ENCODE measurements at places on chromosomes 13 and 19. TPM values are rescaled to one million over a fixed set of nuclear protein-coding genes. Genes with fewer than 3 reads are reported as not detected.

DNA sequence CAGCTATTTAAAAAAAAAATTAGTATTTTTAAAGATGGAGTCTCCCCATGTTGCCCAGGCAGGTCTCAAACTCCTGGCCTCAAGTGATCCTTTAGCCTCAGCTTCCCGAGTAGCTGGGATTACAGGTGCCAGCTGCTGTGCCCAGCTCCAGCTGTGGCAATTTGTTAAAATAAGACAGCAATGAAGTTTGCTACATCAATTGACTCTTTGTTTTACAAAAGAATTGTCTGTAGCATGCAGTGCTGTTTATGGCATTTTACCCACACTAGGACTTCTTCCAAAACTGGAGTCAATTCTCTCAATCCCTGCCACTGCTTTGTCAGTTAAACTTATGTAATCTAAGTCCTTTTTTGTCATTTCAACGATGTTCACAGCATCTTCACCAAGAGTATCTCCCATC lies 49.3 kb downstream of the NDFIP2 start:
- DNase-seq = no peak

- no peak for DNase-seq
Measured at GRCh38 chr13:75299246-75299645, 182.7 kb downstream of the TBC1D4 start.

DNA sequence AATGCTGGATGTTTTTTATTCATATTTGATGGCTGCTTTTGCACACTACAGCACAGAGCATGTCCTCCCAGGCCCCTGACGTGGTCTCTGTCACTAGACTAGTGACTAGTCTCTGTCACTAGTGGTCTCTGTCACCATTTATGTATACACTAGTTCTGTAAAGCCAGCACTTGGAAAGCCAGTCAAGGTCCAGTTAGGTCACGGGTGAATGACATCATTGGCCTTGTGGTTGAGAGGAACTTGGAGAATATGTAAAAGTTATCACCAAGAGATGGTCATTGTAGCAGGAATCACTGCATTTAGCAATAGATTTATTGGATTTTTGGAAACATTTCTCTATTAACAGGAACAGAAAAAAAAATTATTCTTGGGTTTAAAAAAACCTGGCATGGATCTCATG lies 72.9 kb downstream of the SHISA2 start:
- peak; percentile 31 for DNase-seq

- DNase-seq = peak; percentile 34
Measured at GRCh38 chr13:113897161-113897560, 33.3 kb upstream of the GAS6 start.

TJP3 gene
- total RNA-seq = 2.7 TPM

DNA sequence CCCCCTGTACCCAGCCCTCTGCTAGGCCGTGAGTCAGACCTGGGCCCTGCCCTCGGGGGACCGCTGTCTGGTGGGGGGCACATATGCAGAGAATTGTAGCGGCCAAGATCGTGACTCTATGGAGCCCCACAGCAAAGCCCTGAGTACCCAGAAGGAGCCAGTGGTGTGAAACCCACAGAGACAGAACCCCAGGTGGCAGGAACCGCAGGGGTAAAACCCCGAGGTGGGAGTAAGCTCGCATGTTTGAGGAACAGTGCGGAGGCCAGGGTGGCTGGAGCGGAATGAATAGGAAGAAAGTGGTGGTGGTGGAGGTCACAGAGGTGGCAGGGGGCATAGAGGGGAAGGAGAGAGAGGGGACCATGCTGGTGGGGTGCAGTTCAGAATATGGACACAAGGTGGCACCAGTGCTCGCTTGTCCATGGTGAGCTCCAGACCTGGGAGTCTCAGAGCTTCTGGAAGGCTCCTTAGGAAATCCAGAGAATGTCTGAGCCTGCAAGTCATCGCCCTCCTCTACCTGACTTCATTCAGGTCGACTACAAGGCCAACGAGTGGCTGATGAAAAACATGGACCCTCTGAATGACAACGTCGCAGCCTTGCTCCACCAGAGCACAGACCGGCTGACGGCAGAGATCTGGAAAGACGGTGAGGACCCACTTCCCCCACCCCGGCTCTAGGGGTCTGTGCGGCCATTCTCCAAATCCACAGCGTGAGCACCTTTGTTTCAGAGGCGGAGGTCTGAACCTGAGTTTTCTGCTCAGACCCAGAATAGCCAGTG lies 48.9 kb downstream of the MYH14 start:
- DNase-seq = peak; percentile 20

DNA sequence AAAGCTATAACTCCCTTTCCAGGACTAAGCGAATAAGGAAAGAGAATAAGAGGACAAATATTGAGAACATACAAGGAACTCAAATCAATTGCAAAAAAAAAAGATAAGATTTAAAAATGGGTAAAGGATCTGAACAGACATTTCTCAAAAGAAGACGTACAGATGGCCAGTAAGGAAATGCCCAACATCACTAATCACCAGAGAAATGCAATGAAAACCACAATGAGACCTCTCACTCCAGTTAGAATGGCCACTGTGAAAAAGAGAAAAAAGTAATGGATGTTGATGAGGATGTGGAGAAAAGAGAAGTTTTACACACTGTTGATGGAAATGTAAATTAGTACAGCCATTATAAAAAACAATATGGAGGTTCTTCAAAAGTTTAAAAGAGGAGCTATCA lies 63.8 kb downstream of the VWA8 start:
- DNase-seq = no peak

SMAD9 gene
- 0.64 TPM for total RNA-seq

EDNRB gene
- 3.0 TPM for total RNA-seq

GRCh38 chr13:29117663-29118062 lies 297.5 kb downstream of the MTUS2 start:
- no peak for DNase-seq

- DNase-seq = no peak
Measured at GRCh38 chr13:33015791-33016323, 366 bp upstream of the KL start.

DNA sequence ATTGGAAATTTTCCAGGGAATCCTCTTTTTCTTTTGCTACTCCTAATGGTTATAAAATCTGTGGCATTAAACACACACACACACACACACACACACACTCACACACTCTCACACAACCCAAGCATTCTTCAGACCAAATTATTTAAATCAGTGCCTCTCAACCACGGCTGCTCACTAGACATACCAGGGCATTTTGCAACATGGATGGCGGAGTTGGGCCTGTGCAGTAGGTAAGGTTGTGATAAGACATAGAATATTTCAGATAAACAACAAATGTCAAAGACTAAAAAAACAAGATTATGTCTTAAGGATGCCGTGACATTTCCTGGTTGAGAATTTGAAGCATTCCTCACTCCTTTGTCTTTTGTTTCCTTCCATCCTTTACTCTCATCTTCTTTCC lies 443.1 kb downstream of the MYO16 start:
- DNase-seq = no peak

RXFP2 gene
- not detected for total RNA-seq

- DNase-seq = no peak
Measured at GRCh38 chr13:74841651-74842050, 640.3 kb downstream of the TBC1D4 start.

DNA sequence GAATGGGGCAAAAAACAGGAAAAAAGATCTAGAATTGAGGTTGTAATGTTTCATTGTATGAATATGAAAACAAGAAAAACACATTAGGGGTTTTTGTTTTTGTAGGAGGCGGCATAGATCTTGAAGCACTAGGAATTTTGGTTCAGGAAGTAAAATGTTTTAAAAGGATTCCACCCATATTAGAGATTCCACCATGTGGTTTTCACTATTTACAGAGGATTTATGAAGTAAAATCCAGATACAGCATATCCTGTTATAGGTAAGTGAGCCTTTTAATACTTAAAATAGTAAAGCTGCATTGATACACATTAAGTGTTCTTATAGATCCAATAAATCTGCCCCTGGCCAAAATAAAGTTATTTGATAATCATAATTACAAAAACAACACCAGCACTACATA lies 61.4 kb downstream of the MICU2 start:
- DNase-seq = no peak

Data from Caki2 (cell line).